Stimulated activated CD4-positive, alpha-beta T cell treated with anti-CD3 and anti-CD28 coated beads, Interleukin-15, amount 100 ng/mL, for 1 hour (primary cell): ENCODE measurements at places on chromosomes 2 and 18.

- DNase-seq = no peak
Observed at GRCh38 chr2:100527440-100528015, 35.3 kb upstream of the PDCL3 start.

GRCh38 chr2:28185891-28186290 lies 206.8 kb upstream of the FOSL2 start:
- no peak for DNase-seq

GRCh38 chr2:173397539-173397938 lies 42.9 kb downstream of the CDCA7 start:
- no peak for DNase-seq

GRCh38 chr2:47641366-47641765 lies 141.6 kb upstream of the MSH6 start:
- no peak for DNase-seq

DNA sequence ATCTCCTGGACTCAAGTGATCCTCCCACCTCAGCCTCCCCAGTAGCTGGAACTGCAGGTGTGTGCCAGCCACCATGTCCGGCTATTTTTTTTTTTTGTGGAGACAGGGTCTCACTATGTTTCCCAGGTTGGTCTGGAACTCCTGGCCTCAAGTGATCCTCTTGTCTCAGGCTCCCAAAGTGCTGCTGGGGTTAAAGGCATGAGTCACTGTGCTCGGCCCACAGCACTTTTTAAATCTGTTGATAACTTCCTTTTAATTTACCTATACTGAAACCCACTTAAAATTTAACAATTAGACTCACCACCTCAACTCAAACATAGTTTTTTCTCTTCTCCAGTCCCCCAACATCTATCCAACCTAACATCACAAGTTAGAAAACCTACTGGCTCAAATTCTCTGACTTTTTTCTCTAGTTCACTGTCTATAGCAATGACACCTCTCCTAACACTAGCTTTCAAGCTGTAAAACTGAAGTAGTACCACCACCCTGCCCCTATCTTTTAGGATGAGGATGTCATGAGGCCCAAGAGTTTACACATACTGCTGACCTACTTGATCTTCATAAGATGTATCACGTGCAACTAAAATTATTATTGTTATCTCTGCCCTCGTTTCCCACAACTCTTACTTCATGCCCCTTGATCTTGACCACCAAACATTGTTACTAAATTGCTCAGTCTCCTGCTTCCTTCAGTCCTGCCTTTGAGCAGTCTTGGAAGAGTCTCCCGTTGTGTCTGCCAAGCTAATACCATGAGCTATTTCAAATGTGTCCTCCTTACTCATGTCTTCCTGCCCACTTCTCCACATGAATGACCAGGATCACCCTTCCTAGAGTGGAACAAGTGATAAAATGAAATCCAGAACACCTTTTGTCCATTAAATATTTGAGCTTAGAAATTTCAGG lies 142.3 kb upstream of the ZFP36L2 start:
- DNase-seq = no peak

- DNase-seq = no peak
Observed at GRCh38 chr2:230496891-230497290, 80.9 kb downstream of the SP100 start.

DNA sequence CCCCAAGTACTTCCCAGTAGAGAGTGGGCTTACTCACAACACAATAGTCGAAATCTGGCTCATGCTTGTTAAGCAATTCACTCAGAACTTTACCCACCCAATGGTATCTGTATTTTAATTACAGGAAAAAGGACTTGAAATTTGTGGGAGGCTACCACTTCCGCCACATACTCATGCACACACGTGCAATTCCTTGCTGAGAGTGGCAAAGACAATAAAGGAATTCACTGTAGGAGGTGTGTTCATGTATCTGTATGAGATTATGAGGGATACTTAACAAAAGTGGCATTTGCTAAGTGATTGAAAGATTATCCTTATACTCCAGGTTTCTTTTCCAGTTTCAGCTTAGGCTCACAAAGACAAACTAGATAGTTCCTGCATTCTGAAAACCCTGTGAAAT lies 14.9 kb upstream of the LYPD6 start:
- DNase-seq = no peak

DNA sequence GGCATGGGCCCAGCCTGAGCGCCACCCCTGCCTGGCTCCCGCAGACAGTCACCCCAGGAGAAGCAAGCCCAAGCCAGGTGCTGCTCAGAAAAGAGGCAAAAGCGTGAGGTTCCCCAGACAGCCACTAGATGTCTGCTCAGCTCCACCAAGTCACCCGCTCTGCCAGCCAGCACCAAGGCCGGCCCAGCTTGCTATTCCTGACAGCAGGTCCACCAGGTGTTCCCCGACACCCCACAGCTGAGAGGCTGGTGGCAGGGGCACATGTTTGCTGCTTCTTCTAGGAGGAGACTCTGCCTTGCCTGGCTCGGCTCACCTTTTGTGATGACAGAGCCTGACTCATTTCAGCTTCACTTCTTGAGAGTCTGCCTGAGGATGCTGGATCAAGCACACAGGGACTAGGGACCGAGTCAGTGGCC lies 206.7 kb downstream of the MGAT5 start:
- no peak for DNase-seq

- no peak for DNase-seq
Observed at GRCh38 chr2:24832073-24832461, 38.8 kb downstream of the CENPO start.

- no peak for DNase-seq
Observed at GRCh38 chr18:2572171-2572569, 813 bp downstream of the NDC80 start.

DNA sequence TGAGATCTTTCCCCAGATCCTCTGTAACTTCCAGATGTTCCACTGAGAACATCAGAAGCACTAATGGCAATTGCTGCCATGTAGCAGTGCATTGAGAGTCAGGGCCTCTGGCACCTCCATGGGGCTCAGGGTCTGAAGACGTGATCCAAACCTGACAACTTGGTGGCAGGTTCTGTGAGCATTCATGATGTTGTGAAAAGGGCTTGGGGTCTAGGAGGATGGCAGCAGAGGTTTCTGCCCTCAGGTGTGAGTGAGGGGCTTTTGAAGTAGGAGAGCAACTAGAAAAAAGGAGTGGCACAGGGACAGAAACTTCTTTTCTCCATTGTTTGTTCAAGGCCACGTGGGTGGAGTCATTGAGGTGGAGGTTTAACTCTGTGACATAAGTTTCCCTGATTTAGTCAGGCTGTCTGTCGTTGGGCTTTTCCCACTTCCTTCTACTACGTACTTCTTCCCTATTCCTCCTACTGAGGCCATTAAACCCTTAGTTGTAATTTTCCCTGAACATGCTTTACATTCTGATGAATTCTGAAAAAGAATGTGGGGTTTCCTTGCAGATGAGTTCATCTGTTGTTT lies 13.1 kb downstream of the CFLAR start:
- DNase-seq = no peak

GRCh38 chr2:45982096-45982495 lies 315.1 kb upstream of the EPAS1 start:
- DNase-seq = no peak

GRCh38 chr2:83594241-83595120 lies 864.6 kb downstream of the SUCLG1 start:
- DNase-seq = no peak

DNA sequence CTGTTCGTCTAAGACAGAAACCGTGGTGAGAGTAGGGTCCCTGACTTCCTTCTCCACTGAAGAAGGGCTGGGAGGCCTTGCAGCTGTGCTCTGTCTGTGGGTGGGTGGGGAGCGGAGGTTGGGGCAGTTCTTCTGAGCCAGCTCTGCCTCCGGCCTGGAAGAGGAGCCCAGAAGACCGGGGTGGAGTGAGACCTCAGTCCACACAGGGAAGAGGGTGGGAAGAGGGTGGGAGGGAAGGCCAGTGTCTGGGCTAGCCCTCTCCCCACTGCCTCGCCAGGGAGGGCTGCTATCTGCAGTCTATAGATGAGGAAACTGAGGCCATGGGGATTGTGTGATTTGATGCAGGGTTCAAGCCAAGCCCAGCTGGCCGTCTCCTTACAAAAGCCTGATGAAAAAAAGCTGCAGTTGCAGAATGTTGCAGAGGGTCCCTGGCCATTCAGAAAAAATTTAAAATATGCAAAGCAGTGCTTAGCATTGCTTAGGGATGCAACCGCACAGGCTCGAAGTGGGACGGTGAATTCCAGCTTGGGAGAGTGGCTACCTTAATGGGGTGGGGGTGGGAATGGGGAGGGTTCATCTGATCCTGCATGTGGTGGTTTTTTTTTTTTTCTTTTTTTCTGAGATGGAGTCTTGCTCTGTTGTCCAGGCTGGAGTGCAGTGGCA lies 181.6 kb upstream of the HS6ST1 start:
- no peak for DNase-seq

DNA sequence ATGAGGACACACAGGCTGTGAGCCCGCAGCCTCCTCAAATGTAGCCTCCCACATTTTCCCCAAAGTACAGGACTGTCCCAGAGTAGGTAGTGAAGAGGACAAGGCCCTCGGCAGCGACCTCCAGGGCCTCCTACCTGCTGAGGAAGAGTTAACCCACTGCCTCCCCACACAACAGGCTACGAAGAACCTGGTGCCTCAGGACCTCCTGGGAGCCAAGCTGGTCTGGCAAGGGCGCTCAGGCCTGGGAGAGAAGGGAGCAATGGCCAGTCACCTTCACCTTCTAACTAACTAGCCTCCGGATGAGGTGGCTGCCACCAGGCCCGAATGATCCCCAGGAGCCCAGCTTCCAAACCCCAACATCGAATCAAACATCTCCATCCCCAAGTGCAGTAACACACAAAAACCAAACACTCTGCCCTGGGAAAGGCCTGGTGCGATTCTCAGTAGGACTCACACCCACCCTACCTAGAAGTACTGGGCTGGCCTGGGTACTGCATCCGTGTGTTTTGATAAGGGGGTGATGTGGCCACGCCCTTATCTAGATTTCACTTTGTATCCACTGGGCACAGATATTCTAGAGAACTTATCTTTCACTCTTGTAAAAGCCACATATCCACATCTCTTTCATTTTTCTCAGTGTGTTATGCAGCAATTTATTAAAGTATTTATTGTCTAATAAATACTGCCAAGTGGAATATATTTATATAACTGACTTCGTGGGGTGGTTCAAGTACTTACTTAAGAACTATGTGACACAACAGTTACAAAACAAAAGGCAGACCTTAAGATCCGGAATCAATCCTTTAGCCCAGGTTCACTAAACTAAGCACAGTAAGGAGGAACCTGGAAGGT lies 9.7 kb downstream of the ERFE start:
- DNase-seq = no peak

DNA sequence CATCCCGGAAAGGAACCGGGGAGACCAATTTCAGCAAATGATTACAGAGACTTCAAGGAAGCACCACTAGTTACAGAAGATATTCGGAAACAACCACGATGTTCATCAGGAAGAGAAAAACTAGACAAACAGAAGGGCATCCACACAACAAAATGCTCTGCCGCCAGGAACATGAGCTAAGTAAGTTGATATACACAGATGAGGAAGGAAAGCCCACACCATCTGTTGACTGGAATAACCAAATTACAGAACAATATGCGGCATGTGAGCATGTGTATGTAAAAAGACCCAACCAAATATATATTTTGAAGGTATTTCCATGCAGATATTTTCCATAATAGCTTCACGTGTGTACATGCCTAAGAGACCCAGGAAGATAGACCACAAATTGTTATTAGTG lies 47.0 kb downstream of the ACKR3 start:
- no peak for DNase-seq

DNA sequence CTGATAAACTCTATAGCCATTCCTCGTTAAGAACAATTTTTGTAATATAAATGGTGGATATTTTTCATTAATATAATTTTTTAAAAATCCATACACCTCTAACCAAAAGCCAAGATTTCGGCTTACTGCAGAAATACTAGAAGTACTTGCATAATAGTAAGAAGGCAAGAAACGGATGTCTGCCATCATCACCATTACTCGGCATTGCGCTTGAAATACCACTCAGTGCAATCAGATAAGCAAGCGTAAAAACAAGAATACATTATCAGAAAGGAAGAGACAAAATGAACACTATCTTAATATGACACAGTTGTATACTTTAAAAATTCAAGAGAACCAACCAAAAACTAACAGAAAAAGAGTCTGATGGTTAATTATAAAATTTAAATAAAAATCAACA lies 15.2 kb upstream of the BOLA3 start:
- no peak for DNase-seq

GRCh38 chr2:34660741-34661140 lies 1061.6 kb upstream of the FAM98A start:
- no peak for DNase-seq

- no peak for DNase-seq
Observed at GRCh38 chr2:221969830-221970144, 329.0 kb downstream of the PAX3 start.

DNA sequence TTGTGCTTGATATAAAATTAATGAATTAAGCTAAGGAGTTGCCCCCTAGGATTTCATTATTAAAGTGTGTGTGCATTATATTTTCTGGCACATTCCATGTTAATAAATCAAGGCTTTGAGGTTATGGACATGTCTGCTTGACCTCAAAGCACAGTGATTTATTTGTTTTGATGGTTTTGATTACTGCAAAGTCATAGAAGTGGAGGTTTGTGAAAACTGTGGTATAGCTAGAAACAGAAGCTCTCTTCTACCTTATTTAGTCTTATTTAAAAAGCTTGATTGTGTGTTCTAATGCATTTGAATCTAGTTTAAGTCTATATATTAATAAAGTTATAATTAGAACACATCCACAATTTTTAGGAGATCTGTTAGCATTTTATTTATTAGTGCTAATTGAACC lies 32.2 kb downstream of the DOK6 start:
- no peak for DNase-seq

DNA sequence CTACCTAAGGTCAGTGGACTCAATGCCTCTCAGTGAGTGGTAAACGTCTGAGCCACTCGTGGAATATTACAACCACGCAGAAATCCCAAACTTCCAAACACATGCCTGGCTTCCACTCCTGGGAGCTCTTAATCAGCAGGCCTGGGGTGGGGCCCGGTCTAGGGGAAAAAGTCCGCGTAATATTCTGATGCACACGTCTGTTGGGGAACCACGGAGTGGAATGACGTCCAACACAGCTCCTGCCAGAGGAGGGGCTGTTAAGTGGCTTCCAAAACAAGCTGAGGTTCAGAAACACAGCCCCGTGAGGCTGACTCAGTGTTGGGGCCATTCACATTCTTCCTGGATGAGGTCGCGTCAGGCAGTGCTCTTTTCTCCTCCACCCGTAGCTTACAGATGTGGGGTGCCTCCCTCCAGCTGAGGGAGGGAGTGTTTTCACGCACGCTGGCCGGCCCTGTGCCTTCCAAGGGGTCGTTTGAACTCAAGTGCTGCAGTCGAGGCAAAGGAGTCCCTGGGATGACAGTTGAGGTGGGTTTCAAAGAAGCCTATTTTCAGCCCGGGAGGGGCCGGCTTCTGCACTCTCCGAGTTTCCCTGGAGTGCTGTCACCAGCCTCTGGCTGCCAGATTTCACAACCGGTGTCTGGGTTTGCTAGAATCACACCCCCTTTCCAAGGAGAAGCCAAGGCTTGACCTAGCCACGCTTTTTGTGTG lies 73.1 kb downstream of the ACKR3 start:
- no peak for DNase-seq
